ENCODE measurements at places on chromosomes 7 and 10. TPM values are rescaled to one million over a fixed set of nuclear protein-coding genes. Genes with fewer than 3 reads are reported as not detected.

GRCh38 chr7:43201912-43202311 is 89.5 kb downstream of the HECW1 start:
- peaks cover 3% of the 10 kb centered on the region for H3K4me1 ChIP-seq
- no peak overlapping the region for H3K27ac ChIP-seq
- no peaks in the 10 kb centered on the region for H3K36me3 ChIP-seq
- H3K4me3 ChIP-seq: no peak overlapping the region
- no peaks in the 10 kb centered on the region for H3K27me3 ChIP-seq

DNA sequence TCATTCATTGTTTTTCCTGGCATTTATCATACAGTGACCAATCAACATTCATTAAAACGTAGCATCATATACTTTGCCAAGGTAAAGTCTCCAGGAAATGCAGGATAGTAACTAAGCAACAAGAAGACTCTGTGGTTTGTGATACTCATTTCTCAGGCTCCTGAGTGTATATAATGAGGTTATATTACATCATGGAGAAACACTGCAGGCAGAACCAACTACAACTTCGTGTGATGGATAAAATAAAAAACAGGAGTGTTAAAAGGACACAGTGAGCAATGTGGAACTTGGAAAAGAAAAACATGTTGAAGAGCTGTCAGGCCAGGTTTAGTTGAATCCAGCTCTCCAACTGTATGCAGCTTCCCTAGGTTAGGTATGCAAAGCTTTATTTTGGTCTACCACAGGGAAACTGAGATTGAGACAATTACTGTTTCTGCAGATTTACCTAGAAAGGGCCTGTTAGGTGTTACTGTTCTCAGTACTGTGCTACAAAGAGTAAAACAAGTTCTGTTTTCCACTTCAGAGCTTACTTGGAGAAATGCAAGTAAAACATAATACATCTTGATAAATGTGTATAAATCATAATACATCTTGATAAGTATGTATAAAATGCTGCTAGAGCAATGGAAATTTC is 7.8 kb upstream of the CCNY start:
- H3K36me3 ChIP-seq: no peaks in the 10 kb centered on the region
- no peaks in the 10 kb centered on the region for H3K27me3 ChIP-seq

DNA sequence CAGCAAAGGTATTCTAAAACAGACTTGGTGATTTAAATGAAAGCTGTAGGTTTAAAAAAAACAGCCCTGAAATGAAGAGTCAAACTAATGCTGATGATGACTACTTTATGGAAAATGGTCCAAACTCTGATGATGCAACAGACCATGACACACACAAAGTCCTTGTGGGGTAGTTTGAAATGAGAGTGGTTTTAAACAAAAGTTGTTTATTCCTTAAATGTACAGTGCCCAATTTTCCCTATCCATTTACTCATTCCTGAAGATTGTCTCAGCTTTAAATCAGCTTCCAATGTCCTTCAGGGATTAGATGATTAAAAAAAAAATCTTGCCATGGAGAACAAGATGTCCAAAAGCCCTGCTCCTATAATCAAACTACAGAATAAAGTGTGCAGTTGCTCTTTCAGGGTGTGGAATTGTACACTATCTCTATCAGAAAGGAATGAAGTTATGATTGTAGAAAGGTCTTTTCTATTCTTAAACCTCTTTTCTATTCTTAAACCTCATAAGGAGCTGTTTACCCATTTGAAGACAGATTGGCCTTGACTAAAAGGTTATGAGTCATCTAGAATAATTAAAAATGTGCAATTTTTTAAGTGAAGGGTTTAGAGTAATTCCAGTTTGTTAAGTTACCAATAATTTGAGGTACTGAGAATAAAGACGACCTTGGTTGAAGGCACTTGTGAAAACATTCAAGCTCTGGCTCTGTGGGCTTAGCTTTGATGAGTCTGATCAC is 70.2 kb upstream of the ITGA8 start:
- H3K36me3 ChIP-seq: peaks cover 3% of the 10 kb centered on the region
- peak; percentile 59 for DNase-seq
- no peak overlapping the region for H3K4me3 ChIP-seq

GRCh38 chr10:67618116-67618515 is 77.9 kb downstream of the CTNNA3 start:
- no peaks in the 10 kb centered on the region for H3K27me3 ChIP-seq
- H3K36me3 ChIP-seq: no peaks in the 10 kb centered on the region
- H3K27ac ChIP-seq: peak overlapping the region; percentile 15
- no peak overlapping the region for H3K4me3 ChIP-seq
- peak; percentile 44 for DNase-seq
- peaks cover 7% of the 10 kb centered on the region for H3K4me1 ChIP-seq

DNA sequence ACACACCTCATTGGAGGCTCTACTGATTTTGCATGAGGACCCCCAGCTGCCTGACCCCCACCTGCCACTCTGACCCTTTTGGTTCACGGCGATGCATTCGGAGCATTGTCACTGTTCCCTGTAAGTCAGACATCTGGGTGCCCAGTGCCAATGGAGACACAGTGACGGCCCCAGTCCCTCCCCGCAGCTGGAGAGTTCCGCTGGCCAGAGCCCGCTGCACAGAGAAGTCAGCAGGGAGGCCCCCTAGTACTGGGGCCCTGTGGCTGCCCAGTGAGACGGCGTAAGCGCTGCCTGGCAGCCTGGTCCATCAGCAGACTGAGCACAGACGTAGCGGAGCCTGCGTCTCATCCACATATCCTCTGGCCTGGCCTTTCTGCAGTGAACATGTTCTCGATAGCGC is 77.5 kb downstream of the NKX6-2 start:
- no peaks in the 10 kb centered on the region for H3K36me3 ChIP-seq
- no peak overlapping the region for H3K27ac ChIP-seq
- no peaks in the 10 kb centered on the region for H3K4me1 ChIP-seq
- DNase-seq: no peak

DNA sequence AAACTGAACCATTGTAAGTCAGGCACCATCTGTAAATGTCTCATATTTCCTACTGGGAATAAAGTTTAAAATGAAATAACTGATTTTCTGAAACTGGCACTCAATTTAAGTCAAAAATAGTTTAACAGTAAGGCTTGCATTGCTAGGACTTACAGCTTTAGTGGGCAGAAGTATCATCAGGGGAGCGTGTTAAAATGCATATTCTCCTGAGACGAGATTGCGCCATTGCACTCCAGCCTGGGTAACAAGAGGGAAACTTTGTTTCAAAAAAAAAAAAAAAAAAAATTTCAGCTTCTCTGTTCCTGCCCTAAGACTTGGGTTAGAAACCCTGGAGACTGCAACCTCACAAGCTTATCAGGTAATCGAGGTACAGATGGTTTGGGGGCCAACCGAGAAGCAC is 65.4 kb downstream of the UBE3C start:
- H3K27me3 ChIP-seq: no peaks in the 10 kb centered on the region
- peaks cover 9% of the 10 kb centered on the region for H3K4me1 ChIP-seq
- no peak for DNase-seq
- H3K4me3 ChIP-seq: no peak overlapping the region
- peaks cover 44% of the 10 kb centered on the region for H3K36me3 ChIP-seq

DNA sequence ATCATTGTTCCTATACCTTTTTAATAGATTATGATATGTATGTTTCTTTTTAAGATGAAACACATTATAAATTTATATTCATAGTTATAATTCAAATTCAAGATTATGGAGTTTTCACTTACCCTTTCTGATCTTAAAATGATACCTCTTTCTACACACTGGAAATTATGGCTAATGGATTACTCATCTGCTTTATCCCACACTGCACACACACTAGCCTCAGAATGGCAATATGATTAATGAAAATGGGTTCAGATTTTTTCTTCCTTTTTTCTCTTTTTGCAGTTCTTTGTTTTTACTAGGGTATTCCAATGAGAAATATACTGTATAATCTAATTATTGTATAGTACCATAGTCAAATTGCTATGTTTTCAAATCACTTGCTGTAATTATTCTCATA is 82.3 kb upstream of the FZD1 start:
- H3K4me1 ChIP-seq: peaks cover 18% of the 10 kb centered on the region
- no peak for DNase-seq
- no peaks in the 10 kb centered on the region for H3K27me3 ChIP-seq

GRCh38 chr10:124285587-124286527 is 132.9 kb downstream of the OAT start:
- no peak overlapping the region for H3K27ac ChIP-seq
- H3K4me1 ChIP-seq: no peaks in the 10 kb centered on the region
- DNase-seq: peak; percentile 49
- peak overlapping the region; percentile 41 for H3K4me3 ChIP-seq
- H3K27me3 ChIP-seq: no peaks in the 10 kb centered on the region

- H3K4me3 ChIP-seq: no peak overlapping the region
- H3K36me3 ChIP-seq: no peaks in the 10 kb centered on the region
- H3K27me3 ChIP-seq: no peaks in the 10 kb centered on the region
- DNase-seq: no peak
These were observed 594.5 kb upstream of the DPP6 start for GRCh38 chr7:153457746-153458145.

- DNase-seq: no peak
- no peak overlapping the region for H3K27ac ChIP-seq
- H3K27me3 ChIP-seq: peaks cover 20% of the 10 kb centered on the region
- H3K4me1 ChIP-seq: peaks cover 3% of the 10 kb centered on the region
- no peaks in the 10 kb centered on the region for H3K36me3 ChIP-seq
- H3K4me3 ChIP-seq: no peak overlapping the region
These were observed 105.0 kb downstream of the PKD1L1 start for GRCh38 chr7:47843291-47843690.

- no peaks in the 10 kb centered on the region for H3K4me1 ChIP-seq
- no peak overlapping the region for H3K27ac ChIP-seq
- H3K4me3 ChIP-seq: no peak overlapping the region
- H3K27me3 ChIP-seq: no peaks in the 10 kb centered on the region
- H3K36me3 ChIP-seq: no peaks in the 10 kb centered on the region
- no peak for DNase-seq
These were observed 83.3 kb upstream of the DYNC1I1 start for GRCh38 chr7:95688931-95689495.

Gene SHH
- not detected for total RNA-seq

Gene SEPTIN14
- not detected for total RNA-seq

Gene BHLHA15
- total RNA-seq: not detected

Gene NAT16
- not detected for total RNA-seq

Gene ABCB4
- total RNA-seq: under 0.01 TPM

Gene ASB10
- not detected for total RNA-seq
